A549 treated with ZK216348 at 1 μM for 4 hours (cell line): ENCODE measurements at places on chromosomes 3 and 15. TPM values are rescaled to one million over a fixed set of nuclear protein-coding genes. Genes with fewer than 3 reads are reported as not detected.

SERPINI2 gene
- not detected in 5 replicates for total RNA-seq

SMCO1 gene
- total RNA-seq = not detected in 5 replicates

CAND2 gene
- total RNA-seq = 0.31 to 1.2 TPM (median 0.54 TPM) in 5 replicates

PLA2G4E gene
- not detected in 5 replicates for total RNA-seq

ZBTB47 gene
- total RNA-seq = 4.9 to 7.6 TPM (median 6.1 TPM) in 5 replicates

FBXL22 gene
- 0.17 to 0.44 TPM (median 0.22 TPM) in 5 replicates for total RNA-seq

ANKRD63 gene
- total RNA-seq = 0.21 to 0.67 TPM (median 0.35 TPM) in 4 of 5 replicates, not detected in the other

TLR9 gene
- 0.18 TPM in 1 of 5 replicates, not detected in the others for total RNA-seq

SLC51B gene
- 13.1 to 18.9 TPM (median 15.7 TPM) in 5 replicates for total RNA-seq

RIOX2 gene
- total RNA-seq = 29.7 to 35.8 TPM (median 31.2 TPM) in 5 replicates

PSTPIP1 gene
- not detected in 5 replicates for total RNA-seq

SPINK8 gene
- total RNA-seq = not detected in 5 replicates
